ENCODE measurements at places on chromosomes 12 and 14.

GRCh38 chr12:69921831-69922230 is 96.8 kb downstream of the MYRFL start:
- no peak for DNase-seq

DNA sequence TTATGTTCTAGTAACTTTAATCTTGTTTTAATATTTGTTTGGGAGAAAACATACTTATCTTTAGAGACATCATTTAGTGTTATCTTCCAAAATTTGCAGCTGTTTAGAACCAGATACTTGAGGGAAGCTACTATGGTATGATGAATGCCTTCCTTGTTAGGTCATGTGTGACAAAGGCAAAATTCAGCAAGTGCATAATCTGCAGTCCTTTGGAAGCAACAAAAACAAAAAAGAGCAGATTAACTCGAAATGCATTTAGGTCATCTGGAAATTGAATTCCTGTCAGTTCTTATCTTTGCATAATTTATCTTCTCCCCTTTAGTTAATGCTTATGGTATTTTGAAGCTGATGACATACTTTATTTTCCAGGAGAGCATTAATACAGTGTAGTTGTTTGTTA is 3.5 kb downstream of the FBXO34 start:
- DNase-seq: no peak

GRCh38 chr12:10191865-10192264 is 13.0 kb downstream of the TMEM52B start:
- DNase-seq: no peak

GRCh38 chr14:72611506-72611905 is 282.4 kb downstream of the DPF3 start:
- DNase-seq: no peak

DNA sequence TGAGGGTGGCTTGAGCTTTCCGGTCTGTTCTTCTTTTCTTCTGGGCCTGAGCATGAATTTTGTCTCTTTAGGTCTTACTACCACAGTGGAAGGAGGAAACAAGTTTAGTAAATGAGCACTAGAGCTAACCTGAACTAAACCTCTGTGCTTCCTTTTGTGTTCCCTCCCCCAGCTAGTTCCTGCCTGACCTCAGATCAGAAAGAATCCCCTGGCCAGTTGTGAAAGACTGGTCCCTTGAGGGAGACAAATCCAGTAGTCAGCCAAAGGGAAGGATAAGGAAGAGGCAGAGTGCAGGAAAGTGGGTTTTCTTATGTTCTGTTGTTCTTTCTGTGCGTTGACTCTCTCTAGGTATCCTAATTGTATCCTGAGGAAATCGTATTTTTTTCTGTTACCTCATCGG is 17.5 kb downstream of the ZNF664 start:
- DNase-seq: no peak

Data from aorta (tissue), 5 donors.